ENCODE measurements at places on chromosomes 3 and 15.

GRCh38 chr15:52098323-52098722, 14.3 kb downstream of the BCL2L10 start:
- no peak for DNase-seq

DNA sequence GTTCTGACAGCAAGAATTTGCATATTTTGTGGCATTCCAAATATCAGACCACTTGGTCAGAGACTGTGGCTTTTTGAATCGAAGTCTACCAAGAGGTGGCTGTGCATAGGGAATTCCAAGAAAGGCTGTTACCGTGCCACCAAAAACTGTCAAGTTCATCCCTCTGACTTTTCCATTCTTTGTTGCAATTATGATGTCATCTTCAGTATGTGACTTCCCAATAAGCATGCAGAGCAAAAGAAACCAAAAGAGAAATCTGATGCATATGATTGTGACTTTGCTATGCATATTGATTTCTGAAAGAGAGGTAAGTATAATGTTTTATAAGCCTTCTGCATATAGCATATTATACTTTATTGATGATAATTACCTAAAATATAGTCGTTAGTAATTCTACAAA, 6.5 kb downstream of the BCHE start:
- DNase-seq: no peak

DNA sequence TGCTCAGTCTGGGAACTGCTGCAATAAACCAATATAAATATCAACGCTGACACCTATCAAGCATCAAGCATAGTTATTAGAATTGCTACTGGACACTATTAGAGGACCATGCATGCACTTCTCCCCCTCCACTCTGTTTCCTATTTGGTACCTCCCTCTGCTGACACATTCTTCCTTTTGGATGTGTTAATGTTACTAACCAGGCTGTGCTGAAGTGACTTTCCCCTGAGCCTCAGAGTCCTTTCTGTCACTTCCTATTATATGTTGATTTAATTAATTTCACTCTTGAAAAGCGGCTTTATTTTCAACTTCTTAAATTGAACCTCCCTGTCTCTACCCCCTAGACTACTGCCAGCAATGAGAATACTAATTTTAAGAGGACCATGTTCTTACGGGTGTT, 379.1 kb downstream of the MCTP2 start:
- DNase-seq: no peak

DNA sequence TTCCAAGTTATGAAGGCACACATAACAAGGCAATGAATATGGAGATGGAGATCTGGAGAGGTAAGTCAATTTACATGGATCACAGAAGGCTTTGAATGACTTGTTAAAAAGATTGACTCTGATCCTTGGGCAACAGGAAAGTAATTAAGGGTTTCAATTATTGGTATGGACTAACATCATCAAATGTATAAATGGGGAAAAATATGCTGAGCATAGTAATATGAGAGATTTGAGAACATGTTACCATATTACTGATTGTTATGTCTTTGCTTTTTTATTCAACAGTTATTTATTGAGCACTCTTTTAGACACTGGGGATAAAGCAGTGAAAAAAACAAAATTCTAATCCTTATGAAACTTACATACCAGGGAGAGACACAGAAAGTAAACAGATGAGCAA, 238.5 kb upstream of the ROBO1 start:
- no peak for DNase-seq

DNA sequence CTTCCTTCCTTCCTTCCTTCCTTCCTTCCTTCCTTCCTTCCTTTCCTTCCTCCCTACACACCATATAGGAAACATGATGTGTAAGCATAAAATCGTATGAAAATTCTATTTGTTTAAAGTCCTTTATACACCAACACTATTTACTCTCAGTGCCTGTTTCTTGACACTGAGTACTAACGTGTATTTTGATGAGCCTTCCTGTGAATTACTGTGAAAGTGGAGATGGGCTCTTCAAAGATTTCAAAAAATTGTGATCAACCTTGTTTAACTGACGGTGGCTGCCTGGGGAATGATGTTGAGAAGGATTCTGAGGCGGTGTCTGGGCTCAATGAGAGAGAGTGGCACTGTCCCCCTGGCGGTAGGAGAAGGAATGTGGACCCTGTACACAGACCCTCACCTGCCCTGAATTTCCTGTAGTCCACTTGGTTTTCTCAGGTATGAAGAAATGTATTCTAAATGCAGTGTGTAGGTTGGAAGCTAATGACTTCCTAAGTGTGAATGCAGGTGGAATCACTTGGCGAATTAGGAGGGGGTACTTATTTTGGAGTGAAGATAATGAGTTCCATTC, 237.9 kb downstream of the GAP43 start:
- no peak for DNase-seq

GRCh38 chr15:90598679-90599078, 69.0 kb downstream of the CRTC3 start:
- DNase-seq: no peak

DNA sequence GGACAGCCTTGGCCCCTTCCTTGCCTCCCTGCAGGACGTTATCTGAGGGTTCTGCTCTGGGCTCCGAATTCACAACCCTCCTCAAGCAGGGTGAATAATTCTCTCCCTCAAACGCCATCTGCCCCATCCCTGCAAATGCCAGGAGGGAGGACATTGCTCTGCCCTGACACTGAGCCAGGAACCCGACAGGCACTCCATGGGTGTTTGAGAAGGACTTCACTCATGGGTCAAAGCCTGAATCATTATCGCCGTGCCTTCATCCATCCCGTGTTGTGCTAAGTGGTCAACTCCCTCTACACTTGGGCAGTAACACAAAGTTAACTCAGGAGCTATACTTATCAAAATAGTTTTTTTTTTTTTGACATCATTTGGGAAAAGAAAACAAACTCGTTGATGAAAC, 261.8 kb upstream of the IGF1R start:
- no peak for DNase-seq

- DNase-seq: no peak
Measured at GRCh38 chr15:90644526-90644925, 72.6 kb upstream of the BLM start.

GRCh38 chr15:72690938-72691337, 4.9 kb downstream of the BBS4 start:
- DNase-seq: no peak

DNA sequence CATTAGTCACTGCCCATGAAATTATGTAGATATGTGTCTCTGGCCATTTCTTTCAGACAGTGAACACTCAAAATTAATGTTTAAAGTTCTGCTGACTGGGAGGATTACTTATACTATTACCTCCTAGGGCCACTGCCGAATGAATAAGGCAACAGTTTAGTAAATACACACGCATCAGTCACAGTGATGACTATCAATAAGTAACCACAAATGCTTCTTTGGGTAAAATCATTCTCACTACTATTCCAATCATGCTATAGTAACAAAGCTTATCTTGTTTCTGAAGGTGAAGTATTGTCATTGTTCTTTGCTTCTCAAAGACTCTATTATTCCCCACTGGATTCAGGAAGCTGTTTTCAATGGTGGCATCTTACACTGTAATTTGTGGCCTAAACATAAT, 478.8 kb downstream of the EPHA3 start:
- DNase-seq: no peak

GRCh38 chr3:141231952-141232823, 563 bp downstream of the PXYLP1 start:
- no peak for DNase-seq

DNA sequence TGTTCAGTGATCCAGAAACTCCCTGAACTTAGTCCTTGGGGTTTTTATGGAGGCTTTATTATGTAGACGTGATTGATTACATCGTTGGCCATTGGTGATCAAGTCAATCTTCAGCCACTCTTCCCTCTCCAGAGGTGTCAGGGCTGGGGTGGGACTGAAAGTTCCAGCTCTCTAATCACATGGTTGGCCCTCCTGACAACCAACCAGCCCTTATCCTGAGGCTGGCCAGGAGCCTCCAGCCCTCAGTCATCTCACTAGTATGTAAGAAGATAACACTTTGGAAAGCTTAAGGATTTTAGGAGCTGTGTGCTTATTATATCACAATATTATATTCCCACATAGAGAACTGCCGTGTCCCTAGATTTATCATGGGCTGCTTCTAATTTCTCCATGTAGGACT, 142.3 kb downstream of the VPS8 start:
- no peak for DNase-seq

- peak; percentile 20 for DNase-seq
Measured at GRCh38 chr15:73388256-73388781, 19.6 kb upstream of the HCN4 start.

GRCh38 chr15:79966634-79967297, 4.2 kb downstream of the BCL2A1 start:
- no peak for DNase-seq

- no peak for DNase-seq
Measured at GRCh38 chr3:18712713-18713576, 287.8 kb upstream of the SATB1 start.

GRCh38 chr3:4693620-4694019, 200.5 kb downstream of the ITPR1 start:
- DNase-seq: no peak

DNA sequence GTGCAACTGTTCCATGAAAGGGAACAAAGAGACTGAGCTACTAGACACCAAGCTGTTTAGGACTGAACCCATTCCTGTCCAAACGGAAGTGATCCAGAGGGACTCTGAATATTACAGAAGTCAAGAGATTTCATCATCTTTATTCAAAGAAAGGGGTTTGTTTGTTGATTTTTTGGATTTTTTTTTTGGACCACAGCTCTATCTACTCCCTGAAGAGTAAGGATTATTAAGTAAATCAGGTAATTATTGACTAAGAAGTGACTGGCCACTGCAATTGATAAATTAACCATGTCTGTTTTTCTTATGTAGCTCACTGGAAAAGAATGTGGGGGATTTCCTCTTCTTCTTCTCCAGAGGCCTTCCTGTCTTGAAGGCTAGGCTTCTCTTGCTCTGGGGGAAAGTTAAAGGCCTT, 146.6 kb upstream of the TPM1 start:
- DNase-seq: no peak

DNA sequence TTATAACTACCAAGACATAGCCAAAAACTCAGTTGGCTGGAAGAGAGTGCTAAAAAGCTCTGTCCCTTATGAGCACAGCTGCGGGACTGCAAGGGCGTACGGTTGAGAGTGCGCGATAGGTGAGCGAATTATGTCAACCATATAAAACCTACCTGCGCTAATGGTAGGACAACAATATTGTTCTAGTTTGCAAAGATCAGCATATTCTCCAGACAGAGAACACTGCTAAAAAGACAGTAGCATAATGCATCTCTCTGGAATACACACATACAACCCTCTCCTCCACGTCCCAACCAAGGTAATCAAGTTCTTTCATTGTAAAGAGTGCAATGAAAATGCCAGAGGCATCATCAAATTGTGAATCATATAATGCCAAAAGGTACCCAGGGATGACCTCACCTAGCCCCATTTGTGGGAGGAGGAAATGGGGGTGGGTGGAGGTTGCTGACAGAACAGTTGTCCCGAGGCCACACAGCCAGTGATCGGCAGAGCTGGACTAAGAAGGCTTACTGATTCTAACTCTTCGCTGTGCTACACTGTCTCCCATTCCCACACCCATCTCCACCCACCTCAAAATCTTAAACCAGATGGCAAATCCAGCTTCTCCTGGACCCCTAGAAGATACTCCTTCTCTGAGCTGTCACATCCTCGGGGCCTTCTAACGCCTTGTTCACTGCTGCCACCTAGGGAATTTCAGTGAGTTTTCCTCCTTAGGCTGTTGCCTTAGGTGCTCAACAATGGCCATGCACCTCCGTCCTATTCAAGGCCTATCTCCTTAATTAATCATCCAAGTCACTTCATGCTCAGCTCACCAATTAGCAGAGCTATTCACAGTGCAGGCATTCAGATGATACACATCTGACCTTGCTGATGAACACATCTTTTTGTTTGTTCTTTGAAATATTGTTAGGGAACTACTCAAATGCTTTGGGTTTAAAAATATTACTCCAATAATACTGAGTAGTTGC, 60.7 kb downstream of the RPL22L1 start:
- no peak for DNase-seq

GRCh38 chr15:26759986-26760385, 12.9 kb downstream of the GABRB3 start:
- no peak for DNase-seq

- no peak for DNase-seq
Measured at GRCh38 chr3:113261626-113262303, 50.4 kb downstream of the BOC start.

- DNase-seq: no peak
Measured at GRCh38 chr3:172846103-172846561, 95.6 kb downstream of the ECT2 start.

DNA sequence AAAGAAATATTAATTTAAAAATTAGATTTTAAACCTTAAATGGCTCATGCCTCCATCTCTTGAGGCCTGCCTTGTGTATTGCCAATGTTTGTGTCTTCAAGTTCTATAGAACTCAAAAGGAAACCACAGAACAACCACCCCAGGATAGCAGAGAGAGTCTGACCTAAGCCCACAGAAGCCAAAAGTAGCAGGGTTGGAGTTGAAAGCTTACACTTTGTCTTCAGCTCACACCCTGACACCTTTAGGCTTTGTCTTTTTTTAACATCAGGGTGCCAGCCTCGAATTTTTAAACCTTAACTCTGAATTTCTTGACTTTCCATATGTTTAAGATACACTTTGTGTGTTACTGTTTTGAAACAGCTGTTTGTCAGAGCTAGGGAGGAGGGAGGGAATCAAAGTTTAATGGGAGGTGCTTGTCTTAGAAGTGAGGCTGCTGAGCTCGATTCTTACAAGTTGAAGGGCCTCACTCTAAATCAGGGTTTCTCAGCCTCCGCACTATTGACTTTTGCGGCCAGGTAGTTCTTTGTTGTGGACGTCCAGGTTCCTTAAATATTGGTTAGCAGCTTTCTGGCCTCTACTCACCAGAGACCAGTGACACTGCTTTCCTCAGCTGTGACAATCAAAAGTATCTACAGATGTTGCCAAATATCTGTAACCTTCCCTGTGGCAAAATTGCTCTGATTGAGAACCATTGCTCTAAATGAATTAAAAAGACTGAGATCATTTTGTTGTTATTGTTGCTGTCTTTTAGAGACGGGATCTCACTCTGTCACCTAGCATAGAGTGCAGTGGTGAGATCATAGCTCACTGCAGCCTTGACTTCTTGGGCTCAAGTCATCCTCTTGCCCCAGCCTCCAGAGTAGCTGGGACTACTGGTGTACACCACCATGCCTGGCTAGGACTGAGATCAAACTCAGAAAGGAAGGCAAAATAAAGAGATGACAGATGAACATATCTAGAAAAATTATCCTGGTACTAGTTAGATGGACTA, 139.2 kb upstream of the EOMES start:
- DNase-seq: no peak

DNA sequence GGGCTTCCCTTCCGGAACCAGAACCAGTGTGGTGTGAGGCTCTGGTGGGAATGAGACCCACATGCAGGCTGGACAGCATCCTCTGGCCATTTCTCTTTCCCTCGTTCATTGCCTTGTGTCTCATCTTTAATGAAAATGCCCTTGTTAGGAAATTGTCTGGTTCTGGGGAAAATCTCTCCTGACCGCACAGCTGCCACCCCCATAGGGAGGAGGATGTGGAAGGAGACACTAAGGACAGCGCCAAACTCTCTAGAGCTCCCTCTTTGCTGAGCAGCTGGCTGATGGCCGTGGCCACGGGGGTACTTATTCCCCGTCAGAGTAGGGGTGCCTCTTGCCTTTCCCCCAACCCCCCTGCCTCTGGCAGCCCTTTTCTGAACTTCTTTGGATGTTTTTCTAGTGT, 297.6 kb upstream of the C2CD4B start:
- DNase-seq: no peak

- DNase-seq: no peak
Measured at GRCh38 chr3:190435618-190436017, 14.1 kb downstream of the TMEM207 start.

- DNase-seq: no peak
Measured at GRCh38 chr3:188905547-188905946, 266.2 kb upstream of the TPRG1 start.
